ENCODE measurements at places on chromosomes 4 and X. TPM values are rescaled to one million over a fixed set of nuclear protein-coding genes. Genes with fewer than 3 reads are reported as not detected.

CRMP1 gene
- 1.9 TPM for total RNA-seq

ARHGAP24 gene
- 30.2 TPM for total RNA-seq

FAM184B gene
- total RNA-seq: 0.03 TPM

MAGEA1 gene
- total RNA-seq: not detected

MAGEC2 gene
- total RNA-seq: not detected

MAGED4B gene
- 4.2 TPM for total RNA-seq

- peak; percentile 51 for DNase-seq
These were observed 627 bp downstream of the CDKN2AIP start for GRCh38 chr4:183445097-183445428.

DNA sequence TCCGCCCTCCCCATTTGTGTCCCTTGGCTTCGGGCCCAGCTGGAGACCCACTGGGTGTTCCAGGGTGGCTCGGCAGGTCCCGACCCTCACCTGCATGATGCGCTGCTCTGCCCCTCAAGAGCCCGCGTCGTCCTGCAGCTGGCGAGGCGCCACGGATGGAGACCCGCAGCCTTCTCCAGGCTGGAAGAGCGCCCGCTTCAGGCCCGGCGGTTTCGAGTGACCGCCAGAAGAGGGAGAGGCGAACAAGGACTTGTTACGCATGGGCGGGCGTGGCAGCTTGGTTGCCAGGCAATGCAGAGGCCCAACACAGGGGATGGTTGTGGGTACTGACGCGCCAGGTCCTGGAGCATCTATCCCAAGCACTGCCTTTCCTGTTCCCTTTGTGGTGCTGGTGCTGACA, at the start of gene PDCL2:
Gene PDCL2, minus strand, starts transcription at position 232 of the 400 bp plus-strand sequence. Its CDS starts 136 bp downstream, at position 96.
- DNase-seq: no peak

GRCh38 chr4:155411546-155411945, 34.8 kb upstream of the MAP9 start:
- no peak for DNase-seq

DNA sequence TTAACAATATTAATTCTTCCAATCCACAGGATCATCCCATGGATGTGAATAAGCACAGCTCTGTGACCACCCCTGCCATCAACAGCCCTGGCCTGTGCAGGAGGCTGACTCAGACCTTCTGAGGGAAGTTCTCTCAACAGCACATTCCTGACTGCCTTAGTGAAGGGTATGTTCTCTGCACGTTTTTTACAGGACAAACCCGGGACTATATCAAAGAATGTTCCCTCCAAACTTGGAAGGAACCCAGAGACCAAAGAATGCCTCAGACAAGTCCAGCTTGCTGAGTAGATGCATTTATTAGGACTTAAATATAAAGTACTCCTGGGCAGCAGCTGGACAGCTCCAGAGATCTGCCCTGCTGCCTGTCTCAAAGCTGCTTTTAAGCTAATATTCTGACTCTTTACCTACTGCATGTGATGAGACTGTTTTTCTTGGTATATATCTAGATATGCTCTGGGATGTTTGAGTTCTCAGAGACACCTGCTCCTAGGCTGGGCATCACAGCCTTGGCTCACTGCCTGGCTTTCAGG, 1127.8 kb upstream of the PRKX start:
- no peak for DNase-seq

- no peak for DNase-seq
These were observed 12.2 kb upstream of the EXOSC9 start for GRCh38 chr4:121788896-121789295.

DNA sequence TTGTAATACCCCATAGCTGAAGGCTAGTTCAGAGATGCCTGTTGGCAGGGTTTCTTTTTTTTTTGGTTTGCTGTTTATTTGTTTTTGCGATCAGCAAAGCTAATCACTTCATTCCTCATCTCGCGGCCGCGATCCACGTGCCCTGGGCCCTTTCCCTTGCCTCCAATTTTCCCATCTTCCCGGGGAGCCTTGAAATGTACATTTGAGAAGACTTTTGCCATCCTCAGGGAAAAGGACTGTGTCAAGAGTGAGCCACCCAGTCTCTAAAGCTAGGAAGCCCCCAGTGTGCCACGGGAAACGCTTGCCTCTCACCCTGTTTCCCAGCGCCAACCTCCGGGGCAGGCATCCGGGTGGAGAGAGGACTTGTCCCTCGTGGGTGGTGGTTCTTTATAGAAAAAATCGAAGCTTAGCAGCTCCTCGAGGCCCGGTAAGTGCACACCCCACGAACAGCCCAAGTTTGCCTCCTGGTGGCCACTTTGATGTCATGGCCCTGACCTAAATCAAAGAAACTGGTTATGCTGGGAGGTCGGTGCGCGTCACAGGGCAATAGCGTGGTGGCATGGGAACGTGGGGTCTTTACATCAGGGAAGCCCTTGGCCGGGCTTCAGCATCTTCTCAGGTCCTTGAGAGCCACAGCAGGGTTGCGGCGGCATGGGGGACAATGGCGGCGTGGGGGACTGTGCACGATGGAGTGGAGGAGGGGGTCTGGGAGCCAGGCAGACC, 42.0 kb downstream of the MAP7D3 start:
- DNase-seq: peak; percentile 69

DNA sequence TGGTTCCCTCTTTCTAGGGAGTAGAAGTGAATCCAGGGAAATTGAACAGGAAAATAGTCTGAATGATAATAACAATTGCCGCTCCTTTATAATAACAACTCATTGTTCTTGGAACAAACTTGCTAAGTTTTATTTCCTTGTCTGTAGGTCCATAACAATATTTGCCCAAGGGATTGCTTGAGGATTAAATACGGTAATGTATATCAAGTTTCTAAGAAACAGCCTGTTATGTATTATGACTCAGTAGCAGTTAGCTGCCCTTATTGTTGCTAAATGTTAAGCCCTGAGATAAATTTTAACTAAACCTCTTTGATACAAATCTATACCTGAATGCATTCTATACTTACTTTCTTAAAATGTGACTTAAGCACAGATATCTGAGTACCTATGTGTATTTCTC, 215.9 kb upstream of the AADAT start:
- no peak for DNase-seq

DNA sequence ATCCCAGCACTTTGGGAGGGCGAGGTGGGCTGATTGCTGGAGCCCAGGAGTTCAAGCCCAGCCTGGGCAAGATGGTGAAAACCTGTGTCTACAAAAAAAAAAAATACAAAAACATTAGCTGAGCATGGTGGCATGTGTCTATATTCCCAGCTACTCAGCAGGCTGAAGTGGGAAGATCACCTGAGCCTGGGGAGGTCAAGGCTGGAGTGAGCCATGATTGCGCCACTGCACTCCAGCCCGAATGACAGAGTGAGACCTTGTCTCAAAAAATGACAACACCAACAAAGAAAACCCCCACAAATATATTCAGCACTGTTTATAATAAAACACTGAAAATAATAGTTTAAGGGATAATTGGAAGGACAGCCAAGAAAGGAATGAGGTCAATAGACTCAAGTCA, 3.6 kb upstream of the ELOVL6 start:
- DNase-seq: no peak
